KG1 (cell line): ENCODE measurements at places on chromosomes 5 and 9.

GRCh38 chr5:64213531-64213930 is 47.9 kb downstream of the RNF180 start:
- no peak for DNase-seq

GRCh38 chr9:75715360-75715759 is 175.1 kb upstream of the PCSK5 start:
- DNase-seq: no peak

DNA sequence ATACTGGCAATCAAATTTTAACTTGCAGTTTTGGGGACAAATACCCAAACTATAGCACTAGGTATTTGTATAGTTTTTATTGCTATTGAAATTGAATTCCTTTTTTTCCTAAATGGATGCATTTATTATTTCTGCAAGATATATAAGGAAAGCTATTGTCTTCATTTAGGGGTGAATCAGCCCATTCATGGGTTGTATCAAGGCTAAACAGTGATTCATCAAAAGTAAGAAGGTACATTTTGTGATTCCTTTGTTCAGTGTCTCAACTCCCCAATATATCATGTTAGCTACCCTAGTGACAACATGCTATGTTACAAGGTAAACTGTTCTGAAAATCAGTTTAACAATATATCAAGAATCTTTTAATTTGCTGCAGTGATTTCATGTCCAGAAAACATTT is 185.7 kb downstream of the PLK2 start:
- DNase-seq: no peak

DNA sequence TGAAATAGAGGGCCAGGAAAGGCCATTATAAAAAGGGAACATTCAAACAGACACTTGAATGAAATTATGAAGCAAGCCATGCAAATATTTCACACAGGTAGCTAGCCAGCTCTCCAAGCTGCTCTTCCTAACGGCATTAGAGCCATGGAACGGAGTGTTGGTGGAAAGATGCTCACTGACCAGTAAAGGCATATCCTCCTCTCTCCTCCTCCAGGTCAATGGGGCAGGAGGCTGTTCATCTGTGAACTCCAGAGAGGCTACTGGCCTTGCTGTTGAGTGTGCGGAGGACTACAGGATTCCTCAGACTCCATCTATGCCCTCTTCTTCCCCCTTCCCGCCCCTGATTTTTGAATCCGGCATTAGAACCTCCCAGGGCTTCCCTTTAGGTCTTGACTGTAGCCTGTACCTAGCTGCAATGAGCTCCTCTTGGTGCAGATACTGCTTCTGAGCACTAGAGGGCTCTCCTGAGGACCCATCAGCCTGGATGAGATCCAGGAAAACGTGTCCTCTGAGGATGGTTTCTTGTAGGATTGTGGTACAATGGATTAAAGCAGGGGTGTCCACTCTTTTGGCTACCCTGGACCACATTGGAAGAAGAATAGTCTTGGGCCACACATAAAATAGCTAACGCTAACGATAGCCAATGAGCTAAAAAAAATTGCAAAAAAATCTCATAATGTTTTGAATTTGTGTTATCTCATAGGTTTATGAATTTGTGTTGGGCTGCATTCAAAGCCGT is 162.2 kb downstream of the SREK1 start:
- peak; percentile 15 for DNase-seq

- DNase-seq: no peak
Measured at GRCh38 chr5:176359658-176360057, 1.9 kb downstream of the KIAA1191 start.

DNA sequence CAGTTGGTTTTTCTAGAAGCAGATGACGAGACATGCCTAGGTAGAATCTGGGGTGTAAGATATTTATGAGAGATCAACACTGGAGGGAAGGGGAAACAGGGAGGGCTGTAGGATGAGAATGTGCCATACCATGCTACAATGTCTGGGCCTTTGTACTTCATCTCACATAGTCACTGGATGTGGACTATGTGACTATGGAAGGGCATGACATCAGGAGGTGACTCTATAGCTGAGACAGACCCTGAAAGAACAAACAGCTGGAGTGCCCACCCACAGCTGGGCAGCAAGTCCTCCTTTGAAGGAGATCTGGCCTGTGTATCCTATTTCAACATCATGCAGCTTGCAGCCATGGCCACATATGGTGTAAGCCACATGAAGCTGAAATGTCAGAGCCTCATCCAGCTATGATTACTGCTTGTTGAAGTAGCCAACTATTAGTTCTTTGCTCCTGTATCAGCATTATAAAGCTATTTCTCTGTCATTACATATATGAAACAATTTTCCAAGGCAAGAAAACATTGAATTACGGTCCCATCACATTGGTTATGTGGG is 46.2 kb upstream of the KIF2A start:
- no peak for DNase-seq

DNA sequence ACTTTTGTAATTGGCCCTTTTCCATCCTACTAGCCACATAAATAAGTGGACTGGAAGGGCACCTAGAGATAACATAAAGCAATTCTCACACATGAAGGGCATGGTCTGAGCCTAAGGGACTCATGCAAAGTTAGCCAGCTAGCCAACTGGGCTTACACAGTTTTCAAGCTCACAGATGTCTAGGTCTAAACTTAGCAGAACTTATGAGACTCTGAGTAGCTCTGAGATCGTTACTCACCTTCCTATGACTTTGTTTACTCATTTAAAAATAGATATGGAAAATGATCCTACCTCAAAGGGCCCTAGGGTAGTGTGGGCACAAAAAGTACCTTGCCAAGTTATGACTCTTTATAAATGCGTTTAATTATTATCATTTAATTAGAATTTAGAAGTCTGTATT is 410.4 kb upstream of the MPDZ start:
- no peak for DNase-seq

GRCh38 chr5:80565330-80565729 is 4.8 kb downstream of the ANKRD34B start:
- DNase-seq: no peak

DNA sequence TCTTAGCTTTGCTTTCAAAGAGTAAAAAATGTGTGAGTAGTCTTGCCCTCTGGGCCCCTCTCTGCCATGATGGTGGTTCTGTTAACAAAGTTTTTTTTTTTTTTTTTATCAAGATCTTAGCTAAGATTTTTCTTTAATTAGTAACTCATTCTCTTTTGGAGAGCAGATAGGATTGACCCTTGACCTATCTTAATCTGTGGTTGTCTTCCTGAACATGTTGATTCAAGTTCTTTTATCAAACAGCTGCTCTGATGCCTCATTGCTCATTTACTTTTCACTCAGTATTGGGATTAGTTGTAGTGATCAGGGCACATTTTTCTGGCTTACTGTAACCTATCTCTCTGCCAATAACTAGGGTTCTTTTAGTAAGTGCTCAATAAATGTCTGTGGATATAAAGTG is 106.3 kb downstream of the PCSK5 start:
- no peak for DNase-seq

- DNase-seq: no peak
Measured at GRCh38 chr5:116045821-116046220, 13.5 kb downstream of the ARL14EPL start.

GRCh38 chr9:126532489-126532888 is 81.2 kb upstream of the LMX1B start:
- no peak for DNase-seq

GRCh38 chr9:133031496-133031911 is 707 bp downstream of the GTF3C5 start:
- no peak for DNase-seq

DNA sequence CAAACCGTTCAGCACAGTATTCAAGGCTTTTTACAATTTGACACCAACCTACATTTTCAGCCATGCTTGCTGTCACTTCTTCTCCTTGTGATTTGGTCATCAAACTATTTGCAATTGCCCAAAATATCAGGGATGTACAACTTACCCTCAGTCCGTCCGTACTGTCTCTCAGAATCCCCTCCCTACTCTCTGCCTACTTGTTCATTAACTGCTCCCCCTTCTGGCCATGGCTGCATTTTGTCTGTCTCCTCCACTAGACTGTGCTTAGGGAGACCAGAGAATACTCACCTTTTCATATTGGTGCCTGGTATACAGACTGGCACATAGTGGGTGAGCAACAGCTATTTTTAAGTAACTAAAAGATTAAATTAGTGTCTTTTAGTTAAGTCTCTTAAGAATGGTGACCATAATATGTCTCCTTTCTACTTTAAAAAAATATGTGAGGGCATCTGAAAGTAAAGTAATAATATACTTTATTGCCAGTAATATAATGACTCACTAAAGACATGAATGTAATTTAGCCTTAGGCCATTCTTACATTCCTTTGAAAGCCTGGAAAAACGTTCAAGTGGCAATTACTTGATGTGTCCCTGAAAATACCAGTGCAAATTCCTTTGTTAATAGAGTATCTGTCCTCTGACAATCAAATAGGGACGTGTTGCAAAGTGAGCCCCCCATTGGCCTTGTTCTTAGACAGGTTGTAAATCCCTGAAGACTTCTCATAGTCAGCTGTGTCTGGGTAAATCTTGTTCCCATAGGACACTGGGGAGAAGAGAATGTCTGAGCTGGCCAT is 27.8 kb downstream of the PRLR start:
- DNase-seq: no peak

GRCh38 chr5:89047571-89047970 is 164.6 kb upstream of the MEF2C start:
- no peak for DNase-seq

DNA sequence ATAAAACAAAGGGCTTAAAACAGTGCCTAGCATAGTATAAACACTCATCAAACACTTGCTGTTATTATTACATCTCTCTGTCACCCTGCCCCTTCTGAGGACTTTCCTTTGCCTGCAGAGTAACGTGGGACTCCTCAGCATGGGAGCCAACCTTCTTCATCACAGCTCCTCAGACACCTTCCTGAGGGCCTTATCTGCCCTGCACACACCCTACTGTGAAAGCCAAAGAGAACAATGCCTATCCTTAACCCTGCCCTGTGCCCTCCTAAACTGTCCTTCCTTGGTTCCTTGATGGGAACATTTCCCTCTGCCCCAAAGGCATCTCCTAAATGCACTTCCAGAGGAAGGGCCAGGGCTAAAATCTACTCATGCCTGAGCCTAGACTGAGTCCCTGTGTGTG is 20.6 kb upstream of the HAND1 start:
- DNase-seq: no peak

- DNase-seq: no peak
Measured at GRCh38 chr5:140547508-140548299, at the start of gene EIF4EBP3. TSS of gene EIF4EBP3 (plus strand) at chr5:140547662. CDS start at chr5:140547738, 76 bp downstream.

DNA sequence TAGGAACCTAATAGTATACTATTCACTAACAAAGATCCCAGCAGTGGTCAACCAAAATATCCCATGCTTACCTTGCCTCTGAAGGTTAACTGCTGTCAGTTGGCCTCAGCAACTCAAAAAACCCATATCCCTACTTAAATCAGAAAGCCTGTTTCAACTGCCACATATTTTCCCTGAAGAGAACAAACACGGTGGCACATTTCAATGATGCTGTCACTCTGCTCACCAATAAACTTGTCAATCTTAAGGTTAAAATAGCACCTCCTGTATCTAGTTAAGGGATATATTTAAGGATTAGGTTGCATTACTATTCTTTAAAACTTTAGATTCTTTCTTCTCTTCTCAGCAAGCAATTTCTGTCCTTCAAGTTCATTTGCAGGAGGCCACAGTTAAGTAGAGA is 986.9 kb downstream of the CDH18 start:
- no peak for DNase-seq

- no peak for DNase-seq
Measured at GRCh38 chr5:852431-853401, 1.9 kb upstream of the ZDHHC11 start.

- DNase-seq: no peak
Measured at GRCh38 chr9:98038958-98039357, 17.6 kb upstream of the NANS start.

- DNase-seq: peak; percentile 17
Measured at GRCh38 chr9:82791692-82792091, 271.2 kb downstream of the RASEF start.

- no peak for DNase-seq
Measured at GRCh38 chr5:38101897-38102296, 156.5 kb upstream of the EGFLAM start.

- DNase-seq: no peak
Measured at GRCh38 chr9:107492381-107492970, 2.9 kb upstream of the KLF4 start.

GRCh38 chr5:135978993-135979392 is 24.2 kb upstream of the LECT2 start:
- no peak for DNase-seq

DNA sequence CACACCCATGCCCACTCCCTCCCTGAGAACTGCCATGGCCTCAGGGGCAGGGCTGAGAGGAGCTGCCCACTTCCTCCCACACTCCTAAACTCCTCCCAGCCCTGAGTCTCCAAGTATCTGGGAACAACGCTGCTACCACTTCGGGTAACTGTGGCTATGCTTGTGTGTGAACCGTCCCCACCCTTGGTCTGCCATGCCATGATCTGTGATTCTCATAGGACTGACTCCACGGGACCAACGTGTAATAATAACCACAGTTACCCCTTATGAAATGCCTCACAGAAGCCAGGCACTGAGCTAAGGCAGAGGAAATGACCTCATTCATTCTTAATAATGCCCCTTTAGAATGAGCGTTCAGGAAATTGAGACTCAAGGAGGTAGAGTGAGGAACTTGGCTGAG is 103.9 kb upstream of the SMIM23 start:
- no peak for DNase-seq

DNA sequence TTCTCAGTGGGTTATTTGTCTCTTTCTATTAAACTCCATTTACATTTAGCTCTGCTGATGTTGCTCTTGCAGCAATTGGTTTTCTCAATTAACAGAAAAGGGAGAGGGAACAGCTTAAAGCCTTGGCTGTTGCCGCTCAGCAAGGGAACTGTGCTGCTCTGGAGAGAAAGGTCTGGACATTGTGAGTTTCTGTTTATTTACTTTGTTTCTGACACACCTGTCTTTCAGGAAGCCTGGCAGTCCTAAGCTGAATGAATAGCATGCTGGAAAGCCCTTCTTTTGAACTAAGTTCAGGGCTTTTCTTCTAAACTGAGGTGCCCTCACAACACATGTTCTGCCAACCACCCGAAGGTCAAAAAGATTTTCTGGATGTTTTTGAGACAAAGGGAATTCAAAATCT is 491.9 kb downstream of the PDE4D start:
- no peak for DNase-seq

DNA sequence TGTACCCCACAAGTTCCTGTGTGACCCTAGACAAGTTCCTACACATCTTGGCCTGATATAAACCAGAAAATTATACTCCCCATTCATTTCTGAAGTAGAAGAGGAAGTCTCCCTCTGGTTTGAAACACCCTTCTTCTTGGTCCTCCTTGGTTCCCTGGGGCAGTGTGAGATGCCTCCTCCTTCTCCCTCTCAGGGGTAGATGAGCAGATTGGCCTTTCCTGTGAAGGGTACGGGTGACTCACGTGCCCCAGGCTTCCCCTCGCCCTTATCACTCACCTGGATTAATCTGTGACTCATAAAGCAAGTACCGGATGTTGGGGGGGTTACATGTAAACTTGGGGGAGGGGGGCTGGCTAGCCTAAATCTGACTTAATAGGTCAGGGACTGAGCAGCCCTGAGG is 11.1 kb upstream of the AQP3 start:
- no peak for DNase-seq
